ENCODE measurements at places on chromosomes 3 and 15.

DNA sequence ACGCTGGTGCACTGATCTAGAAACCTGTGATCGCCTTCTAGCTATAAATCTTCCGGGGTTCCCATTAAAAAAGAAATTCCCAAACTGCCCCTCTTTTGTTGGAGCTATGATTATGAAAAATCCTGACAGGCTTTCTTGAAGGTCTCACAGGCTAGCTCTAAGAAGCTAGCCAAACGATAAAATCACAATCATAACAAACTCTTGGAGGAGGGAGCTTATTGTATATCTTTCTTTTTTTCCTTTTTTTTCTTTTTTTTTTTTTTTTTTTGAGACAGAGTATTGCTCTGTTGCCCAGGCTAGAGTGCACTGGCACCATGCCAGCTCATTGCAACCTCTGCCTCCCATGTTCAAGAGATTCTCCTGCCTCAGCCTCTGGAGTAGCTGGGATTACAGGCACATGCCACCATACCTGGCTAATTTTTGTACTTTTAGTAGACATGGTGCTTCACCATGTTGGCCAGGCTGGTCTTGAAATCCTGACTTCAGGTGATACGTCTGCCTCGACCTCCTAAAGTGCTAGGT is 72.0 kb downstream of the MYO1E start:
- H3K27ac ChIP-seq = peak overlapping the region; percentile 90
- no peaks in the 10 kb centered on the region for H3K36me3 ChIP-seq
- no peaks in the 10 kb centered on the region for H3K27me3 ChIP-seq
- peak overlapping the region; percentile 60 for H3K4me3 ChIP-seq

DNA sequence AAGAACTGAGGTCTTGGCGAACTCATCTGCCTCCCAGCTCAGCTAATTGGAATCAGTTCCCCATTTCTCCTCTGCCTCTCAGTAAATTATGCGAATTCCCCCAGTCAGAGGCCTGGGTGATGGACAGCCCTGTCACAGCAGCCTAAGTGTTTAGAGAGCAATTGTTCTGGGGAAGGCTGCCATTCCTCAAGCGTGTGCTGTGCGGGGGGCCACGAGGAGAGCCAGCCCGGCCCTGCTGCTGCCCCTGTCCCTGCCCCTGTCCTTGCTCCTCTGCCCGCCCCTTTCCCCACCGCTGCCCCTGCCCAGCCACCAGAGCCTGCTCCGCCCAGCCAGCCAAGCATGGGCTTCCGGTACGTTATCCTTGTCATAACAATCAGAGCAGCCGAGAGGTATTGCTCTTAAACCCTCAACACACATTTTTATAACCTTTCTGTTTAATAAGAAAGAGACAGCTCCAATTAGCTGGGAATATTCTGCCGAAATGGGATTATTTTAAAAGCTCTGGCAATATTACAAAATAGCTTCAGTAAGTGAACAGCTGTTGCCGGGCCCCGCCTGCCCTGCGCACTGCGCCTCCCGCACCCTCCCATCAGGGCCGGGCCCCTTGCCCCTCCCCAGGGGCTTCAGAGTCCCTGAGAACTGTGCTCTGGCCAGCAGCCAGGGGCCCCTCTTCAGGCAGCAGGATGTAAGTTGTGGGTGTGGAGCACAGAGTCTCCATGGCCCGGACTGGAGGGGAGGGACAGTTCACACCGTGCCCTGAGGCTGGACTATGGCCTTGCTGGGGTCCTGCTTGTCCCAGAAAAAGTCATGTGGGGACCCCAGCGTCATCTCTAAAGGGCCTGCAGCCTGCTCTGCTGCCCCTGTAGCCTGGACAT is 12.4 kb upstream of the CACNA2D2 start:
- peaks cover 4% of the 10 kb centered on the region for H3K27me3 ChIP-seq
- H3K27ac ChIP-seq = no peak overlapping the region
- H3K4me3 ChIP-seq = no peak overlapping the region
- H3K4me1 ChIP-seq = peaks cover 6% of the 10 kb centered on the region
- no peaks in the 10 kb centered on the region for H3K36me3 ChIP-seq

GRCh38 chr3:191982481-191982880 is 521.5 kb downstream of the PYDC2 start:
- H3K4me1 ChIP-seq = no peaks in the 10 kb centered on the region
- DNase-seq = no peak
- H3K27me3 ChIP-seq = no peaks in the 10 kb centered on the region

DNA sequence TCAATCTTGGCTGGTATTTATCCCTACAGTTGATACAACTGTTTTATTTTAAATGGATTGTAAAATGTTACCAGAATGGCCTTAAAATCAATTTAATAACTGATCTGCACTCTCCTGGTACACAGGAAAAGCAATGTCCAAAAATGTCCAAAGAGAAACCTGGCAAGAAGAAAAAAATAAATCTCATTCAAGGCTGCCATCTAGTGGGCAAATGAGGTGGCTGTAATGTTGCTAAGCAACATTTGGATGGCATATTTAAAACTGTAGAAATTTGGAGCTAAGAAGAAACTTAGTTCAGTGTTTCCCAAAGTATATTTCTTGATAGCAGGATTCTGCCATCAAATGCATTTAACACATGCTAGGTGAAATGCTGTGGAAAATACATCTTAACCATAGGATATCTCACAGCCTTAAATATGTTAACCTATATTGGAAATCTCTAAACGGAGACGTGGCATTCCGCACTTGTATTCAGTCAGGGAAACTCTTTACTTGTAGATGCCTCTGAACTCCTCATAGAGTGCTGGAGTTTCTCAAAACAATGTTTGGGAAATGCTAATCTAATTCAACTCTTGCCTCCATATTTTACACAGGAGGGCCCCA is 216.8 kb downstream of the ERC2 start:
- H3K4me3 ChIP-seq = no peak overlapping the region
- H3K27ac ChIP-seq = no peak overlapping the region
- DNase-seq = peak; percentile 10
- H3K4me1 ChIP-seq = no peaks in the 10 kb centered on the region

GRCh38 chr3:46667657-46668056 is 25.8 kb downstream of the ALS2CL start:
- no peaks in the 10 kb centered on the region for H3K4me1 ChIP-seq
- H3K27me3 ChIP-seq = no peaks in the 10 kb centered on the region
- no peak for DNase-seq
- no peak overlapping the region for H3K4me3 ChIP-seq
- H3K27ac ChIP-seq = no peak overlapping the region
- H3K36me3 ChIP-seq = no peaks in the 10 kb centered on the region

DNA sequence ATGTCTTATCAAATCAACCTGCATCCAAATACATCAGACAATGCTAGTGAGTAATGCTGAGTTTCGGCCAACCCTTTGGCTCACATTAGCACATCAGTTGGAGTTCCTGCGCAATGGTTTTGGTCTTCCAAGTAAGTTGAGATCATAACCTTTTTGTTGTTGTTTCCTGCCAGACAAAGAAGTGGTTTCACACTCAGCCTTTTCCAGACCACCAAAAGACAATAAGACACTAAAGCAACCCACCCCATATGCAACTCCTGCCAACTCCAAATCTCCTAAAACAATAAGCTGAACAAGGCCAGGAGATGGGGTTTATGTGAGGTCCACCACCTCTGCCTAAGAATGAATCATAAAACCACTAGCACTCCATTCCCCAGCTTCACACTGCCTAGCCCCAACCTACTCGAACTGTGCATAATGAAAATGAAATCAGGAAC is 177.0 kb downstream of the ERC2 start:
- no peak overlapping the region for H3K27ac ChIP-seq
- peaks cover 13% of the 10 kb centered on the region for H3K27me3 ChIP-seq
- no peak overlapping the region for H3K4me3 ChIP-seq
- no peaks in the 10 kb centered on the region for H3K36me3 ChIP-seq

DNA sequence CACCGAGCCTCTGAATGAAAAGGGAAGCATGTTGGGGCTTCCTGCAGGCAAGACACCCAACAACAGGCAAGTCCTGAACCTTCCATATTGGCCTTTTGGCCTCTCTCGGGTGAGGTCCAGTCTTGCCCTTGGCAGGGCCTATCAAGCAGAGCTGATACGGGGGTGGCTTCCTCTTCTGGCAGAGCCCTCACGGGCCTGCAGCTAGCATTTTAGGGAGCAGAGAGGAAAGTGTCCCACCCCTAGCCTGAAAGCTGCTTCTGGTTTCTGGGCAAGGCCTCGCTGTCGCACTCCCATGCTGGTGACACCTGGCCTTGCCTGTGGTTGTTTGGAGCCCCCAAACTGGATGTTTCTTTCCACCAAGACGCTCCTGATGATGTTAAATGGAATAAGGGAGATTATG is 31.8 kb upstream of the CTSH start:
- peaks cover 2% of the 10 kb centered on the region for H3K27me3 ChIP-seq
- no peak overlapping the region for H3K27ac ChIP-seq
- H3K4me3 ChIP-seq = no peak overlapping the region
- no peak for DNase-seq
- H3K36me3 ChIP-seq = no peaks in the 10 kb centered on the region

DNA sequence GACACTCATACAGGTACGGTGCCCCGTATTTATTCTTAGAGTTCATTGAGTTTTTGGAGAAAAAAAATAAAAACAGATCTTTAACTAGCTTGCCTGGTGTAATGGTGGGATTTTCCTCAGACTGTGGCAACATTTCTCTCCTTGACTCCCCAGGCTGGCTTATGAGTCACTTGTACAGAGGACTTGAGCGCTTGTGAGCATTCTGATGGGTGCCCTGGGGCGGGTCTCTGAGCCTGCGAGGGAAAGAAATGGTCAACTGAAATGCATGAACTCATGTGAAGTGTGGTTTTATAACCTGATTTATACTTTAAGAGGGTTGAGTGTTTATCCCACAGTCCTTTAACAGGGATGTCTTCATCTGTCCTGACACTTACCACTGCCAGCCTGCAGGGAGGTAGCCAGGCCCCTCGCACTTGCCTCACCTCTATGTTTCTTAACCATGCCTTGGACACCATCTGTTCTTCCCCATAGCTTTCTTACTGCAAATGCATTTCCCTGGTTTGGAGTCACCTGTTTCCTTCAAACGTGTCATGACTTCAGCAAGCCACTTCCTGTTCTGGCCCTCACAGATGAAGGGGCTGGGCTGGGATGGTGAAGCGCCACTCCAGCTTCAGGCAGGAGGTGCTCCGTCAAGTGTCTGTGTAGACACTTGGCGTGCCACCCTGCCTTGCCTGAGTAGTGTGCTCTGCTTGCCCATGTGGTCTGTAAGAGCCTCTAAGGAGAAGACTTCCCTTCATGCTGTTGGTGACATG is 118.7 kb downstream of the PDE8A start:
- no peaks in the 10 kb centered on the region for H3K27me3 ChIP-seq
- no peaks in the 10 kb centered on the region for H3K4me1 ChIP-seq
- no peak for DNase-seq
- H3K27ac ChIP-seq = no peak overlapping the region
- H3K4me3 ChIP-seq = no peak overlapping the region
- peaks cover 20% of the 10 kb centered on the region for H3K36me3 ChIP-seq

GRCh38 chr3:114128231-114128630 is 50.6 kb downstream of the DRD3 start:
- H3K4me3 ChIP-seq = no peak overlapping the region
- H3K4me1 ChIP-seq = peaks cover 7% of the 10 kb centered on the region
- H3K36me3 ChIP-seq = no peaks in the 10 kb centered on the region

- peaks cover 12% of the 10 kb centered on the region for H3K4me1 ChIP-seq
- H3K36me3 ChIP-seq = no peaks in the 10 kb centered on the region
- DNase-seq = no peak
- no peak overlapping the region for H3K27ac ChIP-seq
- H3K27me3 ChIP-seq = no peaks in the 10 kb centered on the region
- no peak overlapping the region for H3K4me3 ChIP-seq
Observed at GRCh38 chr3:188053036-188053340, 101.0 kb upstream of the LPP start.

DNA sequence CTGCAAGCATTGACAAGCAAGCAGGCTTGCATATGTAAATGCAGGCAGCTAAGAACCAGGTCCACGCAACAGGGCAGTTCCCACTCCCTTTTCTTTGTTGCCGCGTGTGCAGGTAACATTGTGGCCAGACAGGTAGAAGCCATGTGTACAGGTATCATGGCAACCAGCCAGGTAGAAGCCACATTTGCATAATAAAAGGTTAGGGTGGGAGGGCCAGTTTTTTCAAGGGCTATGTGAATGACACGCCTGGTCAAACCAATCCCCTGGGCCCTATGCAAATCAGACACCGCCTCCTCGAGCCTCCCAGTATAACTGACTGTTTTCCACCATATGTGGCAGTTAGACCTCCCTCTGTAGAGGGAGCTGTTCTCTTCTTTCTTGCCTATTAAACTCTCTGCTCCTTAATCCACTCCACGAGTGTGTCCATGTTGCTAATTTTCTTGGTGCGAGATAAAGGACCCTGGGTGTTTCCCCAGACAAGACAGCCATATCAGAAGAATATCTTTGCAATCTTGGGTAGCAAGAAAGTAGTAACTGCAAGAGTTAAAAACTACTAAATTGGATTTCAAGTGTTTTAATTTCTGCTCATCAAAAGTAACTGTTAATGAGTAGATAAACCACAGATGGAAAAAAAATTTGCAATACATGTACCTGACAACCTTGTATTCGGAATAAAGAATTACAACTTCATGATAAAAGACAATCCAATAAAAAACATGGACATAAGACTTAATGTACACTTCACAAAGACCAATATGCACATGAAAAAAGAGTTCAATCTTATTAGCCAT is 21.8 kb downstream of the PCOLCE2 start:
- no peak overlapping the region for H3K27ac ChIP-seq
- H3K4me3 ChIP-seq = no peak overlapping the region
- H3K4me1 ChIP-seq = peaks cover 16% of the 10 kb centered on the region
- H3K36me3 ChIP-seq = no peaks in the 10 kb centered on the region

- H3K27ac ChIP-seq = no peak overlapping the region
- peaks cover 79% of the 10 kb centered on the region for H3K27me3 ChIP-seq
- H3K4me3 ChIP-seq = no peak overlapping the region
- no peaks in the 10 kb centered on the region for H3K36me3 ChIP-seq
- DNase-seq = no peak
Observed at GRCh38 chr3:128482175-128482574, 10.8 kb downstream of the GATA2 start.

- H3K27me3 ChIP-seq = peaks cover 8% of the 10 kb centered on the region
- no peaks in the 10 kb centered on the region for H3K36me3 ChIP-seq
- DNase-seq = no peak
- H3K4me1 ChIP-seq = no peaks in the 10 kb centered on the region
- H3K27ac ChIP-seq = no peak overlapping the region
- H3K4me3 ChIP-seq = no peak overlapping the region
Observed at GRCh38 chr15:71223516-71223915, 108.2 kb downstream of the THSD4 start.
